Fibroblast of skin of back (primary cell): ENCODE measurements at places on chromosomes 2 and 18.

DNA sequence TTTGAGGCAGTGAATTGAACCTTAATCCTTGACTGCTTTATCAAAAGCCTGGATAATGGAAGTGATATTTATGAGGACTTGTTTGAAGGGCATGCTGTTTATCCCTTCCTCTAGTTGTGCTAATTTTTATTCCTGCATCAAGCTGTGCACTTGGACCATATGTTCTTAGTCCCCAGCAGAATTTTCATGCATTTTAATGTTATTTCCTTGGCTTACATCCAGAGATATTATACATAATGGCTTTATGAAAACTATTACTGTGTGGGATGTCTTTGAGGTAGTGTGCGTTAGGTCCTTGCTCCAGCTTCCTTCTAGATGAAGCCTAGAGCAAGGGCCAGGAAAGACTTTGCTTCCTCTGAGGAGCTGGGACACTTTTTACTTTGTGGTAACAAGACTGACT lies 378.4 kb downstream of the LPIN1 start:
- DNase-seq: no peak

DNA sequence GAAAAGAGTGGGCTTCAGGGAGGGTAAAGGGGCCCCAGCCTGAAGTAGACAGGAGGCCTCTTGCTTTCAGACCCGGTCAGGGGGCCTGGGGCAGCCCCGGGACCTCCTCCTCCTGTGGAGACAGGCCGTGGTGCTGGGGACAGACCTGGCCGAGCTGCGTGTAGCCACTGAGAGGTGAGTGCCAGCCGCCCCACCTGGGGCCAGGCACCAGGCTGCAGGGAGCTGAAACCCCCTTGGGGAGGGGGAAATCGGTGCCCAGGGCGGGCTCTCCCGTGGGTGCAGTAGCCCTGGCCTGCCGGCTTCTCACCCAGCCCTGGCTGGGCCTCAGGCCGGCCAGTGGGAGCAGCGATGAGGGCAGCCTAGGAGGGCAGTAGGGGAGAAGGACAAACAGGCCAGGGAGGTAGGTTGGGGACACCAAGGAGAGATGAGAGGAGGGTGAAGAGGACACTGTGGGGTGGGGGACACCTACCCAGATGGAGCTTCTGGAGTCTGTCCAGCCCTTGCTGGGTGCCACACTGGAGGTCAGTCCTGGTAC lies 24.0 kb downstream of the CROCC2 start:
- no peak for DNase-seq

DNA sequence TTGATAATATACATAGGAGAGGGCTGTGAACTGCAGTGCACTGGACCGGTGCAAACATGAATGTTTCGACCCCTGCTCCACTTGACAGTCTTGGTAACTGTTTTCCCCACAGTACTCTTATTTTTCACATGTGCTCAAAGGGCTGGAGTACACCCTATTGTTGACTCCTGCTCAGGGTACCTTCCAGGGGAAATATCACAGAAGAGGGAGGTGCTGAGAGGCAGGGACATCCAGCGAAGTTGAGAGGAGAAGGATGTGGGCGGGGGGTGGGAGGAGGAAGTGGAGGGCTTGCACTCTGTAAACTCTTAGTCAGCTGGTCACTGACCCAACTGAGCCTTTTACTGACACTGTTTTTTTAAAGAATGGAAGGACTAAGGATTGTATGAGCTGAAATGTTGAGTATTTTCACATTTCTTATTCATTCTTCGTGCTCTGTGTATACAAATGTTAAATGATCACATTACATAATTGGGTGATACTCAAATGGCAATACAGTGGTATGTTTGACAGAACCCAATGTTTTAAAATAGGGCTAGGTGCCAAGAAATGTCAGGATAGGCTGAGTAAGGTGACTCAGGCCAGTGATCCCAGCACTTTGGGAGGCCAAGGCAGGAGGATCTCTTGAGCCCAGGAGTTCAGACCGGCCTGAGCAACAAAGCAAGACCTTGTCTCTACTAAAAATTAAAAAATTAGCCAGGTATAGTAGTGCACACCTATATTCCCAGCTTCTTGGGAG lies 10.0 kb downstream of the INPP4A start:
- DNase-seq: peak; percentile 23

DNA sequence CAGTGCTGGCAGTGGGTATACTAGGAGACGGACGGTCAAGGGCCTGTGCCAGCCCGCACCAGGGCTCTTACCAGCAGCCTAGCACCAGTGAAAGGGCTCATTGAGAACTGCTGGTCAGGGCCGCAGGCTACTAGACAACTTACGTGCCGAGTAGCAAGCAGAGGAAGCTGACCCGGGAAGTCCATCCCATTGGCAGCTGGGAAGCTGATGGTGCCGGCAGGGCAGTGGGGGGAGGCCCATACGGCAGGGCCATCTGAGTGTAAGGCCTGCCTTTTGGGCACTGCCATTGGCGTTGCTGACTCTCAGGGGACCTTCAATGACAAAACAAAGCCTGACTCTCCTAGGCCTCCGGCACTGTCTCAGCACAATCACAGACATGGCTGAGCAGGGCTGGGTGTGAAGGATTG lies 20.6 kb downstream of the EFR3B start:
- DNase-seq: no peak

GRCh38 chr2:128986867-128987268 lies 668.2 kb upstream of the HS6ST1 start:
- no peak for DNase-seq
